ENCODE measurements at places on chromosomes 7 and 10. TPM values are rescaled to one million over a fixed set of nuclear protein-coding genes. Genes with fewer than 3 reads are reported as not detected.

DNA sequence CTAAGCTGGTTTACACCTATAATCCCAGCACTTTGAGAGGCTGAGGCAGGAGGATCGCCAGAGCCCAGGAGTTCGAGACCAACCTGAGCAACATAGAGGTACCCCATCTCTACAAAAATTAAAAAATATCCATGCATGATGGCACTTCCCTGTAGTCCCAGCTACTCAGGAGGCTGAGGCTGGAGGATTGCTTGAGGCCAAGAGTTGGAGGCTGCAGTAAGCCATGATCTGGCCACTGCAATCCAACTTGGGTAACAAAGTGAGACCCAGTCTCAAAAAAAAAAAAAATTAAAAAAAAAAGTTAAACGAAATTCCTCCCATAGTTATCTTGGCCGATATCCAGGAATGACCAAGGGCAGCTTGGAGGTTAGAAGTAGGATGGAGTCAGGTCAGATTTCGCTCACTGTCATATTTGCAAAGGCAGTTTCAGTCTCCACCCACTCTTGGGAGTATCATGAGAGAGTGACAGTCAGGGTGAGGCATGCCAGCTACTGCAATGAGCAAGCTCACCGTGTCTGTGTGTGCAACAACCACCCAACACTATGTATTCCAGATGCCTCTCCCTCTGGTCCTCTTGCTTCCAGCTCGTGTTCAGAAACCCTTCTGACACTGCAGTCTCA lies 6.0 kb upstream of the ZDHHC4 start:
- DNase-seq, result peak; percentile 89

DNA sequence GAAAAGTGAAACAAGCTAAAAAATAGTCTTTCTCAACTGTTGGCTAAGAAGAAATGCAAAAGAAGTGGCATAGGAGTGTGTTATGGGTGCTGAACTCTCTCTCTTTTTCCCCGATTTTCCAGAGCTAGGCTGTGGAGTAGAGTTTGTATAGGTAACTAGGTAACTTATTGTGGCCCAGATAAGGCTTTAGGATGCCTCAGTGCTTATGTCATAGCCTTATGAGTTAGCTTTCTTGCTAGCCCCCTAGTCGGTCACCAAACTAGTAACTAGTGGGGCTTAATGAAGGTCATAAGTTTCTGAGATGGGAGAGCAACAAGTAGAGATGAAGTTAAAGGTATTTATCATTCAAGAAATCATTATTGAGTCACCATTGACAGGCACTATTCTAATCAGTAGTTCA lies 32.4 kb downstream of the BPGM start:
- DNase-seq, result no peak

DNA sequence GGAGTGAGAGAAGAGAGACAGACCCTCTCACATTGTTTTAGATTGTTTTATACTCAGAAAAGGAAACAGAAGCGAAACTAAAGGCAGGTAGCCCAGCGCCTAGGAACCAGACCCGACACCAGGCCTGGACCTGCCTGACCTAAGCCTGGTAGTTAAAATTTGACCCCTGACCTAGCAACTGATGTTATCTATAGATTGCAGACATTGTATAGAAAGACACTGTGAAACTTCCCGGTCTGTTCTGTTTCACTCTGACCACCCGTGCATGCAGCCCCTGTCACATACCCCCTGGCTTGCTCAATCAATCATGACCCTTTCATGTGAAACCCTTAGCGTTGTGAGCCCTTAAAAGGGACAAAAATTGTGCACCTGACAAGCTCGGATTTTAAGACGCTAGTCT lies 31.6 kb downstream of the VIPR2 start:
- no peak for DNase-seq

- no peak for DNase-seq
These were observed 45.9 kb downstream of the ZNF783 start for GRCh38 chr7:149307775-149308501.

DNA sequence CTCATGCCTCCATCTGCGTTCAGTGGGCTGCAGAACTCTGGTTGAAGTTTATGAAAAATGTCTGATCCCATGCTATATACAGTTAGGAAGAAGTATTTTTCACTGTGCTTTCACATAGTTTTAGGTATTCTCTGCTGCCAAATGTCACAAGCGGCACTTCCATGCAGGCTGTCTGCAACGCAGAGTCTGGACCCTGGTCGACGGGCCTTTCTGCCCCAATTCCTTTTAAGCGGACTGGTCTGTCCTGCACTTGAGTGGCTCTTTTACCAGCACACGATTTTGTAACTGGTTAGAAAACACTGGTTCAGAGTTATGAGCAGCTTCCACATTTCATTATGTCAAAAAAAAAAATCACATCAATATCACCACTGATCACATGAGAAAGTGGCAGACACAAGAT lies 143.0 kb downstream of the DIP2C start:
- no peak for DNase-seq

The SYT15B gene
- polyA plus RNA-seq, result not detected
